ENCODE measurements at places on chromosomes 5 and 9. TPM values are rescaled to one million over a fixed set of nuclear protein-coding genes. Genes with fewer than 3 reads are reported as not detected.

Gene ADAM19
- total RNA-seq, result 0.88 TPM

Gene ACER2
- 38.3 TPM for total RNA-seq

Gene CKMT2
- not detected for total RNA-seq

Gene SLC25A48
- total RNA-seq, result not detected

Gene ORM2
- not detected for total RNA-seq

Gene HRCT1
- total RNA-seq, result 1.6 TPM

Gene POU4F3
- not detected for total RNA-seq

Gene BAAT
- not detected for total RNA-seq

Gene ZNF484
- total RNA-seq, result 8.0 TPM

Gene IDNK
- total RNA-seq, result 0.67 TPM

Gene PCDHA2
- total RNA-seq, result 0.17 TPM

Gene KIF27
- 4.2 TPM for total RNA-seq

Gene TEX48
- not detected for total RNA-seq

Gene GADD45G
- total RNA-seq, result 1.0 TPM

Gene RETREG1
- total RNA-seq, result 14.2 TPM

Gene RASGRF2
- total RNA-seq, result 2.0 TPM

Gene ADAMTS12
- 3.7 TPM for total RNA-seq

Gene STK10
- 65.0 TPM for total RNA-seq

Gene SLC25A2
- total RNA-seq, result 0.28 TPM

Gene GFI1B
- not detected for total RNA-seq

Gene SLC36A3
- total RNA-seq, result not detected

Data from mammary epithelial cell (primary cell).